Suprapubic skin (tissue), 4 donors: ENCODE measurements at places on chromosomes 12 and 14.
A peak's percentile ranks its signal among the peaks of the same experiment; 100 is the strongest.

DNA sequence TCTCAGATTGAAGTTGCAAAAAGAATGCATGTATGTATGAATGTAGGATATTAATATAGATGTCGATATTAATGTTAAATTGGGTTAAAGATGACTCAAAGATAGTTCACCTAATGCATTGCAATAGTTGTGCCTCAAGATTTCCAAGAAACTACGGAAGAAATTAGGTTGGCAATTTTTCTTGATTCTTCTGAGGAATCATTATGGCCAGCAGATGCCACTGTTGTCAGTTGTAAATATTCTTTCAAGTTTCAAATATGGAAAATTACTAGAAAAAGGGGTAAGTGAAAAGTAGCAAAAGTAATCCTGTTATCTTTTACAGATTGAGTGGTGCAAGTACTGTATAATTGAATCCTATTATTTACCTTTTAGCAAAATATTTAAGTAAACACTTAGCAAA lies 202.1 kb downstream of the ADAMTS20 start:
- DNase-seq: no peak

- DNase-seq: no peak
These were observed 16.3 kb downstream of the LUM start for GRCh38 chr12:91094957-91095356.

GRCh38 chr12:57182918-57183575 lies 33.5 kb upstream of the NXPH4 start:
- DNase-seq: peak; percentile 85

- DNase-seq: no peak
These were observed 66.1 kb upstream of the ARID2 start for GRCh38 chr12:45663455-45663854.

DNA sequence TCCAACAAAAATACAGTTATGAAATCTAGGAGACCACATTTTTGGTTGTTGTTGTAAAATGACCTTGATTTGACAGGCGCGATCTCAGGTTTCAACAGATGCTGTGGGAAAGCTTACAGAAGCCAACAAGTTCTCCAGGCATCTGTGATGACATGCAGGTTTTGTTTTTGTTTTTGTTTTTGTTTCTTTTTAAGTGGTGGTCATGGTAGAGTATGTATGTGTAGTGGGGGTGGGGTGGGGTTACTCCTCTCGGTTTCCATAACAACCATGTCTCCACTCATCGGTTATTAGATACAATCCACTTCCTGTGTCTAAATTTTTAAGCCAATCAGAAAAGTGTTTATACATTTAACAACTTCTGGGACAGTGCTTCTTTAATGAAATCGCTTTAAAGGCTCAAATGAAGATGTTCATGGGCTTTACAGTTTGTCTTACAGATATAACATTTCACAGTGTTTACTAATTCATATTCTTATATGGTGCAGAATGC lies 199.9 kb upstream of the FOXN3 start:
- no peak for DNase-seq

GRCh38 chr12:21538061-21538653 lies 12.1 kb downstream of the SPX start:
- DNase-seq: no peak

- DNase-seq: no peak
These were observed 5.5 kb downstream of the ASCL1 start for GRCh38 chr12:102962986-102963385.

DNA sequence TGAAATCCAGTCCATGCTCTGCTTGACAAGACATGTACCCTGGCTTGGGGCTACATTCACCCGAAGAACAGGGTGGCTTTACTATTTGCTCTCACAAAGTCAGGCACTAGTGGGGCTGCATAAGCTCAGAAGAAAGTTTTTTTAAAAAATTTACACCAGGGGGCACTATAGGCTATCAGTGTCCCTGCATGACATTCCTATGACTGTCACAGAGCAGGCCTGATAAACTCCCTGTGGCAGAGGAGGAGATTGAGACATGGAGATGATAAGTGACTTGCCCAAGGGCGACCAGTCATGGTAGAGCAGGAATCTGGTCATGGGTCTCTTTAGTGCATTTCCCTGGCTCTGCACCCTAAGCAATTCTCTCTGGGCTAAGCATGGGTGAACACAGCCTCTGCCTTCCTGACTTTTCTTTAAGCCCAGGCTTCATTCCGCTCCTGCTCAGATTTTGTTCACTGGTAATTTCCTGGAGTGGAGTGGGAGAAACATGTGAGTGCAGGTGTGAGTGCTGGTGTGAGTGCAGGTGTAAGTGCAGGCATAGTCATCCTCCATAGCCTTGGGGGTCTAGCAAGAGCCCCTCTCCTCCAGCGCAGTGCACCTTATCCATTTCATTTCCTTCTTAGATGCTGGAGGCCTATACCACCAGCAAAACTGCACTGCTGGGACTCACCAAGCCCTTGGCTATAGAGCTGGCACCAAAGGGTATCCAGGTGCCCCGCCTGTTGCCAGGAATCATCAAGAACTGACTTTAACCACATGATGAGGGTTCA lies 91.6 kb downstream of the DHRS2 start:
- DNase-seq: no peak

GRCh38 chr12:84075991-84076390 lies 836.6 kb downstream of the SLC6A15 start:
- DNase-seq: no peak

GRCh38 chr12:104505095-104505818 lies 48.5 kb downstream of the CHST11 start:
- DNase-seq: no peak

DNA sequence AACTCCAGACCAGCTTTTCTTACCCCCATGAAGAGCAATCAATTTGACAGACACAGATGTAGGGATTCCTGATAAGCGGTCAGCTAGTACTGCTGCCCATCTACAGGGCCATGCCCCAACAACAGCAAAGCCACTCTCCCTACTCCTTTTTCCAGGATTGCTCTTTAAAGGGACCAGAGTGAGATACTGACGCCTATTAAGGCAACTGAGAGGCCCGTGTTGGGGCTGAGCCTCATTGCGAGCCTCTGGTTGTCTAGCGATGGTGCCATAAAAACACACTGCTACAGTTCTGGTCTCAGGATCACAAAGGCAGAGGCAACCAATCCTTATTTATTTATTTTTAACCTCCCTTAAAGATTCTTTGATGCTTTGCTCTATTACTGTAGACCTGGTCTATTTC lies 31.1 kb downstream of the AK7 start:
- DNase-seq: no peak

- no peak for DNase-seq
These were observed 352.0 kb downstream of the ZFP36L1 start for GRCh38 chr14:68440820-68441219.

GRCh38 chr12:42216737-42217136 lies 21.3 kb downstream of the YAF2 start:
- DNase-seq: no peak

DNA sequence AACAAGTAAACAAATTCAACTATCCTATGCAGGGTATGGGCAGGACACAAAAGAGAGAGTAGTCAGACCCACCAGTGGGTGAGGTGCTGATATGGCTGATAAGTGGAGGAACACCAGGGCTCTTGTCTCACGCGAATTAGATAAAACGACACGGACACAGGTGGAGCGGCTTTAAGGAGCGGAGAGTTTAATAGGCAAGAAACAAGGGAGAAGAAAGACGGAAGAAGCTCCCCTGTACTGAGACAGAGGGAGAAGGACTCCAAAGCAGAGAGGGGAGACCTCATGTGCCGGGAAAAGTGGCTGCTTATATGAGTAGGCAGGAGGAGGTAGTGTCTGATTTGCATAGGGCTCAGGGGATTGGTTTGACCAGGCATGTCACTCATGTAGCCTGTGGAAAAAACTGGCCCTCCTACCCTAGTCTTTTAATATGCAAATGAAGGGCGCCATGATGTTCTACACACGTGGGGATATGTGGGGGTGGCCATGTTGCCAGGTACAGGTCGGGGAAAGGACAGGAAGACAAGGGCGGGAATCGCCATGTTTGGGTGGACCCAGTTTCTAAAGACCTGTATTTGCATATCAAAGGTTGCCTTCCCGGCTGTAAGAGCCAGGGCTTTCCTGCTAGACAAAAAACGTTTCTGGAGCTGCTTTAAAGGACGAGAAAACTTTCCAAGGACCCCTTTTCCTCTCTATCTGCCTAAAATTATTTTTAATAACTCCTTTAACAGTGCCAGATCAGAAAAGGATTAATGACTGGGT lies 28.8 kb downstream of the RPGRIP1 start:
- DNase-seq: peak; percentile 80

DNA sequence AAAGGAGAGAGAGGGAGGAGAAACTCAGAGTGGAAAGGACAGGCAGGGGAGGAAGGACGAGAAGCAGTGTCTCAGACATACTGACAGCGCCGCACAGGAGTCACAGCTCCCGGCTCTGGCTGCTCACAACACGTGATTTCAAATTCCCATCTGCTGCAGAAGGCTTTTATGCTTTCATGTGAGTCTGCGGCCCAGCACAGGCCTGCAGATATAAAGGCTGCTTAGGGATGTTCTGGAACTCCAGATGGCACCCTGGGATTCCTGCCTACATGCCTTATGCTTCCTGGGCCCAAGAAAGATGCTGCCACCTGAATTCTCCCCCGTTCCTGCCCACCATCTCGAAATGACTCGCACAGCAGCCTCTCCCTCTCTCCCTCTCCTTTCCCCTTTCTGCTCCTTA lies 89.6 kb downstream of the NUAK1 start:
- no peak for DNase-seq

DNA sequence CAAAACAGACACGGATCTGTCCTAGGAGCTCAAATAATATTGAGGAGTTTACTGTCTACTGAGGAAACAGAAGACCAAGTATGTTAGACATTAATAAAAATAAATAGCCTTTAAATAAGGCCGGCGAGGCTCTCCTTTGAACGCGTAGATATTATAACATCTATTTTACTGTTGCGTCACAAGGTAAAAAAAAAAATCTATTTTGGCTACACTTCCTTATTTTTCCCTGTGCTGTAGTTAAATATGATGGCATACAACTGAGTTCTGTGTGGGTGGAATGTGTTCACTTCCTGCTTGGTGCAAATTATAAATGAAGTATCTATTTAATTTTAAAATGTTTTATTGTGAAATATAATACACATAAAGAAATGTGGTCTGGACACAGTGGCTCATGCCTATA lies 17.2 kb upstream of the RAD52 start:
- DNase-seq: no peak

GRCh38 chr14:71478542-71478941 lies 453.7 kb upstream of the RGS6 start:
- no peak for DNase-seq

- no peak for DNase-seq
These were observed 77.2 kb upstream of the DCD start for GRCh38 chr12:54725233-54725843.

DNA sequence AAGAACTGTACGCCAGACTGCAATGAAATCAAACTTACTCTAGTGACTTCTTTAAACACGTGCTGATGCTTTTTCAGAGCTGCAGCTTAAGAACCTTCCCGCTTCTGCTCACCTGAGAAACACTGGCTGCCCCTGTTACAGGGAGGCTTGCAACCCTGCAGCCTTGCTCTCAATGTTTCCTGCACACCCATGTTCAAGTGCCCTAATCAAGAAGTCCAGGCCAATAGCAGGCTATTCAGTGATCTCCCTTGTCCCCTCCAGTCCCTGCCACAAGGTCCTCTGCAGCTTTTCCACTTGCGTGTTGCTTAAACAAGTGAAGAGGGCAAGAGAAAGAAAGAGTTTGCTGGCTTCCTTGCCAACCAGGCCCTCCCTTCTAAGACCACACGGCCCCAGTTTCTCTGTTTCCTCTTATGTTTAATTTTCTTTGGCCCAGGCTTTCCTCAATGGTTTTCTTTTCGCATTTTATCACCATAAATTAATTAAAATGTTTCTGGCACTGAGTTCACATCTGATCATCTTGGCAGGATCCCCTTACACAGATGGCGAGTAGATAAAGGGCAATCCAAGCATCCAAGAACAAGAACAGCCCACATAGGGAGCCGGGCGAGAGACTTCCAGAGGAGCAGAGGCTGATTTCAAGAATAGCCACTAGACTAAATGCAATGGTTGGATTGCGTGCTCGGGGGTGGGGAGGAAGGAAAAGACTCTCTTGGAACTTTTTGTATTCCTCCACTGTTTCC lies 82.3 kb upstream of the CDKN3 start:
- no peak for DNase-seq

- DNase-seq: no peak
These were observed 114.6 kb upstream of the MAP1LC3B2 start for GRCh38 chr12:116444590-116444943.
